Gastroesophageal sphincter (tissue), 4 donors: ENCODE measurements at places on chromosomes 6 and 20.

GRCh38 chr20:37702403-37703034, 8.7 kb downstream of the CTNNBL1 start:
- H3K4me1 ChIP-seq: peaks cover 37% of the 10 kb centered on the region
- no peak for ATAC-seq
- no peaks in the 10 kb centered on the region for H3K27me3 ChIP-seq
- no peak overlapping the region for H3K27ac ChIP-seq
- H3K4me3 ChIP-seq: no peak overlapping the region

GRCh38 chr6:102520966-102521365, 1127.5 kb downstream of the GRIK2 start:
- H3K4me3 ChIP-seq: no peak overlapping the region
- no peak overlapping the region for H3K27ac ChIP-seq
- H3K27me3 ChIP-seq: no peaks in the 10 kb centered on the region
- H3K36me3 ChIP-seq: no peaks in the 10 kb centered on the region
- H3K4me1 ChIP-seq: no peaks in the 10 kb centered on the region
- ATAC-seq: no peak

- H3K4me3 ChIP-seq: no peak overlapping the region
- H3K27me3 ChIP-seq: no peaks in the 10 kb centered on the region
- H3K4me1 ChIP-seq: no peaks in the 10 kb centered on the region
- no peak for ATAC-seq
- H3K27ac ChIP-seq: no peak overlapping the region
Measured at GRCh38 chr6:20746805-20747558, 212.7 kb downstream of the CDKAL1 start.

DNA sequence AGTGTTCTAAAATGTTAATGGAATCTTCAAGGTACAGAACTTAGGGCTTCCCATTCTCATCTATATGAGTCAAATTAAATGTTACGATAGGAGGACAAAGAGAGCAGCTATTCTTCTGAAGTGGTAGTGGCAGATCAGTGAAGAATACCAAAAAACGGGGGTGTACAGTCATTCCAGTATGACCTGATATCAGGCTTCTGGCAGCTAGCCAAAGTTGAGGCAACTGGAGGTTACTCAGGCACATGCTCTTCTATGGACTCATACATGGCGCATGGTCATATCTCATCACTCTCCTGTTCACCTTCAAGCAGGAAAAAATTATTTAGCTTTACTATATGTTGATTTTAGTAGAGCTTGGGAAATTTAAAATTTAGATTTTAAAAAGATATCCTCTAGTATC, 1608.8 kb downstream of the GRIK2 start:
- no peak overlapping the region for H3K4me3 ChIP-seq
- H3K4me1 ChIP-seq: no peaks in the 10 kb centered on the region
- H3K27me3 ChIP-seq: no peaks in the 10 kb centered on the region
- no peaks in the 10 kb centered on the region for H3K36me3 ChIP-seq
- no peak overlapping the region for H3K27ac ChIP-seq
- ATAC-seq: no peak

DNA sequence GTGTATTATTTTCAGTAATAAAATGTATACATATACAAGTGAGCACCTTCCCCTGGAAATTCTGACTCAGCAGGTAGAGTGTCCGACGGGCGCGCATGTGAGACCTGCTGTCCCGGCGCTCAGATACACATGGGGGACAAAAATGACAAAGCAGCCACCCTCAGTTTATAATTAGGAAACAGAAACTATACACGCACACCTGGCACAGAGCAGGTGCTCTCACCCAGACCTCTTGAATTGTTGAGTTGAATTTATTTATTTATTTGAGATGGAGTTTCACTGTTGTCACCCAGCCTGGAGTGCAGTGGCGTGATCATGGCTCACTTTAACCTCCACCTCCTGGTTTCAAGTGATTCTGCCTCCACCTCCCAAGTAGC, 180.4 kb downstream of the ZDHHC14 start:
- H3K27me3 ChIP-seq: no peaks in the 10 kb centered on the region
- no peak overlapping the region for H3K27ac ChIP-seq
- H3K36me3 ChIP-seq: no peaks in the 10 kb centered on the region
- no peaks in the 10 kb centered on the region for H3K4me1 ChIP-seq

DNA sequence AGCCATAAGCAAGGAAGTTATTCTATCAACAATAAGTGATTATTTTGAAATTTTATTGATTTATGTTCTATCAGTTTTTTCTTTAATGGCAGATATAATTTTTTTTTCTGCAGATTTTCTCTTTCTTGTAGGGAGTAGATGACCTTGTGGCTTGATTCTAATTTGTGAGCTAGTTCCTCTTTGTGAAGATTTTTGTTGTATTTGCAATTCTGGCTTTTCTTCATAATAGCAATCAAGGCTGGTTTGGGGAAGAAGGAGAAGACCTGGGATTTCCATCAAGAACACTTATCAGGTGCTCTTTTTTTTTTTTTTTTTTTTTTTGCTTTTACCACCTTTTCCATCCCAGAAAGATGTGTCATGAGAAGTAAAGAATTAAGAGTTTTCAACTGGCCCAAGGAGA, 324.2 kb upstream of the MAN1A1 start:
- no peak overlapping the region for H3K4me3 ChIP-seq
- H3K27ac ChIP-seq: no peak overlapping the region
- no peaks in the 10 kb centered on the region for H3K36me3 ChIP-seq
- no peaks in the 10 kb centered on the region for H3K27me3 ChIP-seq
- no peak for ATAC-seq

DNA sequence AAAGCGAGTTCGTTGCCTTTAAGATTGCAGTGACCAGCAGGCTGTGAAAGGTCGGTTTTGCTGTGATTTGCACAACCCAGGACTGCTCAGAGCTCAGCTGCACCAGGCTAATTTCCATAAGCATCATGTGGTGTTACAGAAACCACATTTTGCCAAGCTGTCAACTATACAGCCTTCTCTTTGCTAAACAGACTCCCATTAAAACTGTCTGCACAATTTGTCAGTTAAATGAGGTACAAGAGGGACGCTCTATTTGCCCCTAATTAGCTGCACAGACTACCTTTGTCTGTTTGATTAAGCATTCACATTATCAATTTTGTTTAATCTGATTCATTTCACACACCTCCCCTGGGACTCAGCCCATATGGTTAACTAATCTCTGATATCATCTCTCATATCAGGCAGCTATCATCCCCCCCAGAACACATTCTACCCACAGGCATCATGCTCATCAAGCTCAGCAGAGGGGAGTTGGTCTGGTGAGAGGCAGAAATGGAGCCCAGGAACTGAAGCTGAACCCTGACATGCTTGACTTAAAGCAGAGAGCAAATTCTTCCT, 62.1 kb downstream of the OLIG3 start:
- no peak for ATAC-seq
- H3K4me1 ChIP-seq: no peaks in the 10 kb centered on the region
- no peak overlapping the region for H3K27ac ChIP-seq
- H3K4me3 ChIP-seq: no peak overlapping the region

DNA sequence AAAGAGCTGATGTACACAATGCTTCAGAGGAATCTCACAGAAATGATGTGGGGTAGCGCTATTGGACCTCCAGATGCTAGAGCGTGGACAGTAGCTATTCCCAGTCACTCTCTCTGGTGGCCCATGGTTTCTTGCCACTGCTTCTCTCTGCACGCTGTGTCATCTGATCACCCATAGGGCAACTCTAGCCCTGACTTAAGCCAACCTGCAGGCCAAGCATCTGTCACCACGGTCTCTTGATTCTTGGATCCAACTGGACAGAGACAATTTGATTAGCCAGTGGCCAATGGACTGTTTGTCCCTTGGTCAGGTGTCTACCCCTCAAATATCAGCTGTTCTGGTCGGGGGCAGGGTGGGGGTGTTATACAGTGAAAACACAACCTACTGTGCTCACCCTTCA, 42.4 kb upstream of the TRAF3IP2 start:
- no peak for ATAC-seq
- H3K4me3 ChIP-seq: no peak overlapping the region
- H3K4me1 ChIP-seq: no peaks in the 10 kb centered on the region

DNA sequence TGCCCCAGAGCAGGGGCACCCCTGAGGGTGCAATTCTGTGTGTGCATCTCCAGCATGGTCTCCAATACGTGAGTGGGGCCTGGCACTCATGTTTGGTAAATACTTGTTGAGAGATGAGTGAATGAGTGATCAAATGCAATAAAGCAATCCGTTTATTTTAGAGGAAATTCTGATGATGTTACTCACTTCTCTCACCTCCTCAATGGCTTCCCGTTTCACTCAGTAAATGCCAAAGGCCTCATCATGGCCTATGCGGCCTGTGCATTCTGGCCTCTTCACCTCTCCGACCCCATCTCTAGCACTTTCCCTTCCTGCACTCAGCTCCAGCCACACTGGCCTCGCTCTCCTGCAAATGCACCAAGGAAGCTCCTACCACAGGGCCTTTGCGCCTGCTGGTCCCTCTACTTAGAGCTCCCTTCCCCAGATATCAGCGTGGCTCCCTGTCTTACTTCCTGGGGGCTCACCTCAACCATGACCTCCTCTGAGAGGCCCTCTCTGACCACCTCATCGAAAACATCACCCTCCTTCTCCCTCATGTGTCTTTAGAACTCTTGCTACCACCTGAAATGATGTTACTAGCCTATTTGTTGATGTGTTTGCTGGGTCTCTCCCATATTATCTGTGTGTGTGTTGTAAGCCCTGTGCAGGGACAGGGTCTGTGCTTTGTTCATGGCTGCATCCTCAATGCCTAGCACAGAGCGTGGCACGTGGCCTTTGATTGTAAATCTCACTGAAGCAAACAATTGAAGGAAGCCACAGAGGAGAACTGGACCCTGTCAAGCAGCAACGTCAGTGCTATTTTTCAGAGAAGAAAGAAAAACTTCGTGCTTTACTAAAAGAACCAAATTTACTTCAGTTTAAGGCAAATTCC, 42.6 kb downstream of the RAB44 start:
- no peaks in the 10 kb centered on the region for H3K27me3 ChIP-seq
- H3K27ac ChIP-seq: no peak overlapping the region
- no peaks in the 10 kb centered on the region for H3K36me3 ChIP-seq
- peaks cover 11% of the 10 kb centered on the region for H3K4me1 ChIP-seq
- ATAC-seq: no peak

DNA sequence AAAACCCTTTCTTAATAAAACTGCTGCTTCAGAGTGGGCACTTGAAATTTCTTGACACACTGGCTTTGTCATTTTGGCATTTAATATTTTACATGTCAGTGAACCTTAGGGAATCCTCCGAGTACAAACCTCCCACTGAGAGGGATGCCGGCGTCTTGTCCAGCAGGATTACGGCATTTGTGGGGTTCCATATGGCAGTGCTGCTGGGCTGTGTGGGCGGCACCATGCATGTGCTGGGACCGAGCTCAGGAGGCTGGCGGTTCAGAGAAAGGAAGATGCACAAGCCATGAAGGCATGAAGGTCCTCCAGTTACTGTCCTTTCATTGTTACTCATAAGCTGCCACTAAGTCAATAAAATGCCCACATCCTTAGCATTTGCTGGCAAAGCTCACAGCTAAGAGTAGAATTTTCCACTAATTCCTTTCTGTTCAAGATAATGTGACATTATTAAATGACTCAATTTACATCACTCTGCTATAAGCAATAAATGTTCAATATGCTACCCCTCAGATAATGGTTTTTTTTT, 61.4 kb downstream of the LY86 start:
- H3K27me3 ChIP-seq: peaks cover 10% of the 10 kb centered on the region
- ATAC-seq: no peak
- no peaks in the 10 kb centered on the region for H3K4me1 ChIP-seq
- no peak overlapping the region for H3K4me3 ChIP-seq
- no peaks in the 10 kb centered on the region for H3K36me3 ChIP-seq

- ATAC-seq: peak; percentile 23
- H3K36me3 ChIP-seq: no peaks in the 10 kb centered on the region
- H3K27me3 ChIP-seq: peaks cover 5% of the 10 kb centered on the region
- no peaks in the 10 kb centered on the region for H3K4me1 ChIP-seq
- no peak overlapping the region for H3K4me3 ChIP-seq
Measured at GRCh38 chr20:22412977-22413868, 171.1 kb downstream of the FOXA2 start.

DNA sequence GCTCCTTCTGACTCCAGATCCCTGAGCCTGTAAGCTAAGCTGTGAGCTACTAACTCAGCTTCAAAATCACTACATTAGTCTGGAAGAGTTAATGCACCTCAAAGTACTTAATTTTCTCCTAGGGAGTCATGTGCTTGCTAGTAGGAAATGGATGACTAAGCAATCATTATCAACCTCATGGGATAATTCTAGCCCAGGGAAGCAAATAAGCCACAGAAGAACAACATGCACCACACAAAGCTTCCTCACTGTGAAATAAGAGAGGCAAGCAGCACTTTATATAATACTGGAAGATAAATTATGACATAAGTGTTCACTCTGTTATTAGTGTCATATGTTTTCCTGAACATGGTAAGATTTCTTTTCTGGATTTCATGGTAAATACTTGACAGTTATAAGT, 57.9 kb upstream of the RCAN2 start:
- ATAC-seq: no peak
- peaks cover 9% of the 10 kb centered on the region for H3K4me1 ChIP-seq
- H3K27me3 ChIP-seq: no peaks in the 10 kb centered on the region
- no peak overlapping the region for H3K27ac ChIP-seq
